ENCODE measurements at places on chromosomes 7 and 10.

DNA sequence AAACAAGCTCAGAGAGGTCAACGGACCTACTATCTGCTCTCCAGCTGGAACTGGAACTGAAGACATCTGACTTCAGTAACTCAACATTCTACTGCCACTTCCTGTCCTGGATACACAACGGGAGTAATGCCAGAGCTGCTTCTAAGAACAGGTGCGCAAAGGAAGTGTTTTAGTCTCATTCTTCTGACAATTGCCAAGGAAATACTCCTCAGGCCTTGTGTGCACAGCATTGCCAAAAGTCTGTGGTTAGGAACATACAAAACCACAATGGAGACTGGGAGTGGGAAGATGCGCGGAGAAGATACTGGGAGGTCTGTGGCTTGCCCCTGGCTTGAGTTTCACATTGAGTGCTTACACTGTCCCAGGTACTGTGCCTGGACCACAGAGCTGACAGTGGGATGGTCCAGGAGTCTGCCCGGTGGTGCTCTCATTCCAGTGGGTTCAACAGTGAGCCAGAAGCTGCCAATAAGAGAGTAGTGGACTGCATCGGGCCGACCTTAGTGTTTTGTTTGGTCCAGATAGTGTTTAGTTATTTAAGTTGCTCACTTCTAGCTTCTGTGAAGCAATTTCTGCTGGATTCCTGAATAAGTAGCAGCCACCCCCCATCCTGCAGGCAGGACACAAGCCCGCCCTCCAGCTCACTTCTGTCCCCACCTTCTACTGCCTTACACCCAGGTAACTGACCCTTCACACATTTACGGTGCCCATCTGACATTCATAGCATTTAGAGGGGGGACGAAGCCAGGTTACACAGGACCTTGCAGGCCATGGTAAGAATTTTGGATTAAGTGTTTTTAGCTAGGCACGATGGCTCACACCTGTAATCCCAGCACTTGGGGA is 10.3 kb downstream of the TBL2 start:
- no peak for DNase-seq

- DNase-seq, result peak; percentile 89
Observed at GRCh38 chr10:13707156-13707881, 120.6 kb downstream of the PRPF18 start.

DNA sequence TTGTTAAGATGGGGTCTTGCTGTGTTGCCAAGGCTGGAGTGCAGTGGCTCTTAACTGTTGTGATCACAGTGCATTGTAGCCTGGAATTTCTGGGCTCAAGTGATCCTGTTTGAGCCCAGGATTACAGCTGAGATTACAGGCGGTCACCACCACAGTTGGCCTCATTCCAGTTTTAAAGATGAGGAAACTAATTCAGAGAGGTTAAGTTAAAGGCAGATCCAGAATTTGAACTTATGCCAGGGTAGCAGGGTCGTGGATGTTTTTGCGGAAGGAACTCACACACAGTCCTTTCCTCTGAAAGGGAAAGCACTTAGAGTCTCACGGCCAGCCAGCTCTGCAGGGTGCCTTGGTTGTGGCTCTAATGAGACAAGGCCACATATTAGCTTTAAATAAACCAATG is 84.7 kb downstream of the MMRN2 start:
- no peak for DNase-seq

- DNase-seq, result no peak
Observed at GRCh38 chr10:117170244-117170643, 27.0 kb upstream of the KCNK18 start.

- no peak for DNase-seq
Observed at GRCh38 chr10:44977287-44978212, 1.1 kb downstream of the DEPP1 start.

DNA sequence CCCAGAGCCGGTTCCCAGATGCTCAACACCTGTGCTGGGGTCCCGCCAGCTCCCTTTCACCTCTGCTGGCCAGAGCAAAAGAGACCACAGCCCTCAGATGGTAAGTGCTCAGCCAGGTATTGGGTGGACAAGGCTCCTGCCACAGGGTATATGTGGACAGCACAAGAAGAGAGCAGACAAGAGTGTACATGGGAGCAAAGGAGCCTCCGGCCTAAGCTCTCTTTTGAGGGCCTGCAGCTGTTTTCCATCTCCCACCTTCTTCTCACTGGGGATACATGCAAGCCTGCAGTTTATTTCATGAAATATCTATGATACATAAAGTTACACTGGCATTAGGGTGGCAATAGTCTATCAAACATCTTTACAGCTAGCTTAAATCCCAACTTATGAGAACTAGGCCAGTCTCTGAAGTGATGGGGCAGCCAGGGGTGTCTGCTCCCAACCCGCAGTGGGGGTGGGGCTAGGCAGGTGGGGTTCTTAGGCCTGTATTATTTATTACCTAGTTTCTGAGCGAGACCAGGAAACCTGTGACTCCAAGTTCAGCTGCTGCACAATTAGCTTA is 50.4 kb upstream of the DDC start:
- no peak for DNase-seq

- DNase-seq, result no peak
Observed at GRCh38 chr7:137696988-137697387, 149.8 kb downstream of the DGKI start.

GRCh38 chr10:8054244-8054493 is 319 bp upstream of the GATA3 start:
- DNase-seq, result no peak

- no peak for DNase-seq
Observed at GRCh38 chr10:72338180-72338579, 16.5 kb downstream of the DNAJB12 start.

- peak; percentile 20 for DNase-seq
Observed at GRCh38 chr7:87287738-87288341, 57.6 kb upstream of the CROT start.

- no peak for DNase-seq
Observed at GRCh38 chr7:43112941-43113621, 634 bp downstream of the HECW1 start.

- DNase-seq, result no peak
Observed at GRCh38 chr10:119191881-119192280, 13.3 kb upstream of the PRDX3 start.
